ENCODE measurements at places on chromosomes 3 and 15.
A peak's percentile ranks its signal among the peaks of the same experiment; 100 is the strongest.

GRCh38 chr15:51801391-51801835, 28.0 kb upstream of the TMOD3 start:
- peaks cover 20% of the 10 kb centered on the region for H3K36me3 ChIP-seq
- H3K27ac ChIP-seq: no peak overlapping the region
- H3K4me3 ChIP-seq: no peak overlapping the region
- H3K27me3 ChIP-seq: no peaks in the 10 kb centered on the region

GRCh38 chr15:78175330-78175729, 26.2 kb downstream of the IDH3A start:
- H3K4me1 ChIP-seq: peaks cover 10% of the 10 kb centered on the region
- H3K4me3 ChIP-seq: no peak overlapping the region
- no peak overlapping the region for H3K27ac ChIP-seq
- DNase-seq: no peak
- H3K27me3 ChIP-seq: no peaks in the 10 kb centered on the region
- peaks cover 32% of the 10 kb centered on the region for H3K36me3 ChIP-seq

- DNase-seq: no peak
- H3K27me3 ChIP-seq: no peaks in the 10 kb centered on the region
- no peaks in the 10 kb centered on the region for H3K4me1 ChIP-seq
Observed at GRCh38 chr3:153349108-153349499, 187.1 kb downstream of the RAP2B start.

DNA sequence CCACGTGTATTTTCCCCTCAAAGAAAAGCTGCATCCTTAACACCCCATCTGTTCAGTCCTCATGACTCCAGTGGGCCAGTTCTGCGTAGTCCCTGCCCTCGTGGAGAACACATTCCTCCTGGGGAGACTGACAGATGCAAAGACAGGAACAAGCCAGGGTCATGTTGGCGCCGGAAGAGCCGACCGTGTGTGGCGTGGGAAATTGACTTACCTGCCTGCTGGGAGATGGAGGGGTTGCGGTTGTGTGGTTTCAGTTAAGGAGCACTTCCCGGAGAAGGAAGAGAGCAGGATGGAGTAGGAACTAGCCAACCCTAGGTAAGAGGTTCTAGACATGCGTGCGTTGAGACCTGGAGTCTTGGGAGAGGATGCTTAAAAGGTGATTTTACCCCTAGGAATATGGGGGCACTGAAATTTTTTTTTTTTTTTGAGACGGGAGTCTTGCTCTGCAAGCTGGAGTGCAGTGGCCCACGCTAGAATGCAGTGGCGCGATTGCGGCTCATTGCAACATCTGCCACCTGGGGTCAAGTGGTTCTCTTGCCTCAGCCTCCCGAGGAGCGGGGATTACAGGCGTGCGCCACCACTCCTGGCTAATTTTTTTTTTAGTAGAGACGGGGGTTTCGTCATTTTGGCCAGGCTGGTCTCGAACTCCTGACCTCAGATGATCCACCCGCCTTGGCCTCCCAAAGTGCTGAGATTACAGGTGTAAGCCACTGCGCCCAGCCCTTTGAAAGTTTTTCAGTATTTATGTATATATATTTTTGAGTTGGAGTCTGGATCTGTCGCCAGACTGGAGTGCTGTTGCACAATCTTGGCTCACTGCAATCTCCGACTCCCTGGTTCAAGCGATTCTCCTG, 1.4 kb downstream of the VHL start:
- peak overlapping the region; percentile 92 for H3K27ac ChIP-seq
- H3K27me3 ChIP-seq: no peaks in the 10 kb centered on the region
- no peak for DNase-seq
- peaks cover 32% of the 10 kb centered on the region for H3K4me1 ChIP-seq
- peak overlapping the region; percentile 78 for H3K4me3 ChIP-seq
- H3K36me3 ChIP-seq: peaks cover 27% of the 10 kb centered on the region

DNA sequence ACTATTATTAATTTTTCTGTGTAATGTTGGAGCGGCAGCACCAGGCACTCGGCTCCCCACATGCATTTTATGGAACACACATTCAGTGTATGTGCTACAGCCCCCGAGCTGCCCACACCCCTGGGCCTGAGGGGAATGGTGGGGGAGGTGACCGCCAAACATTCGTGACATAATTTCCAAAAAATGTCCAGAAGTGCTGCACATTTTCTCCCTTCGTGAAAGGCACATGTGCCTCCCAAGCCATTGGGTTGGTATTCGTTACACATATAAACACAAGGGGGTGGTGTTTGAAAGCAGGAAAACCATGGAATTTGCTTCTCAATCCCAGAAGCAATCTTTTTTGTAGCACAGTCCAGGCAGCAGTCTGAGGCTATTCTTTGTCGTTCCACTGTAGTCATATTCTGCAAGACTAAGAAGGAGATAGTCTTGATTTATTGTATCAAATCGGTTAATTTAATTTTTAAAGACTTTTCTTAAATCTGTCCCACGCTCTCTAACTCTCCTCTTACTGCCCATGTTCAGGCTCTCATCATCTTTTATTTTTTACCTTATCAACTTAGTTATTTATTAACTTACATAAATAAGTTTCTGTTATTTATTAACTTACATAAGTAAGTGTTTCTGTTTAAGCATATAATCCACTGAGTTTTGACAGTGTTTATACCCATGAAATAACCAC, 39.2 kb upstream of the POLR2M start:
- no peaks in the 10 kb centered on the region for H3K27me3 ChIP-seq
- no peaks in the 10 kb centered on the region for H3K36me3 ChIP-seq
- no peak overlapping the region for H3K4me3 ChIP-seq
- H3K4me1 ChIP-seq: no peaks in the 10 kb centered on the region
- DNase-seq: no peak

DNA sequence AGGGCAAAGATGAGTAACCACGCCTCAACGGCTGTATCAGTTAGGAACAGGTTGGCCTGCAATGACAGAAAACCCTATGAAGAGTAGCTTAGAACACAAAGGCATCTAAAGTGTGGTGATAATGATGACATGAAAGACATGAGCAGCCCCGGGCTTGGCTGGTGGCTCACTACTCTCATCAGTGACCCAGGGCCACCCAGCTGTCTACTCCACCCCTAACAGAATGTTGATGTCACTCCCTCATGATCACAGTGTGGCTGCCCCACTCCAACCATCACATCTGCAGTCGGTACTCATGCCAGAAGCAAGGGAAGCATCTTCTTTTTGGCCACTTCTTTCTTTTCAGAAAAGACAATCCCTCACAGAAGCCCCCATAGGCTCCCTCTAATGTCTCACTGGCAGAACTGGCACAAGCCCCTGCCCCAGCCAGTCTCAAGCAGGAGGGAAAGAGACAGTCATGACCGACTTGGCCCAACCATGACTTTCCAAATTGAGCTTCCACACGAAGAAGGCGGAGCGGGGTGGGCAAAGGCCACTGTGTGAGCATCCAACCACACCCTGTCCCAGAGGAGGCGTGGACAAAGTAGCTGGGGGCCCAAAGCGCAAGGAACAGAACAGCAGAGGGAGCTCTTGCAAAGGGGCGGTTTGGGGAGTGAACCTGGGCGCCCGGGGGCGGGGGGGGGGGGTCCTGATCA, 72.0 kb upstream of the IQSEC1 start:
- H3K4me3 ChIP-seq: no peak overlapping the region
- H3K27me3 ChIP-seq: no peaks in the 10 kb centered on the region
- DNase-seq: no peak
- no peaks in the 10 kb centered on the region for H3K36me3 ChIP-seq
- H3K27ac ChIP-seq: no peak overlapping the region

- no peaks in the 10 kb centered on the region for H3K4me1 ChIP-seq
- H3K27me3 ChIP-seq: peaks cover 4% of the 10 kb centered on the region
- H3K4me3 ChIP-seq: no peak overlapping the region
- H3K27ac ChIP-seq: no peak overlapping the region
- DNase-seq: no peak
Observed at GRCh38 chr3:32835961-32836360, 18.2 kb downstream of the TRIM71 start.

GRCh38 chr3:43769885-43770425, 79.2 kb downstream of the ABHD5 start:
- H3K27me3 ChIP-seq: no peaks in the 10 kb centered on the region
- no peaks in the 10 kb centered on the region for H3K36me3 ChIP-seq
- peak overlapping the region; percentile 82 for H3K27ac ChIP-seq
- H3K4me1 ChIP-seq: peaks cover 41% of the 10 kb centered on the region
- H3K4me3 ChIP-seq: peak overlapping the region; percentile 54

- DNase-seq: no peak
- H3K27me3 ChIP-seq: no peaks in the 10 kb centered on the region
- no peak overlapping the region for H3K27ac ChIP-seq
Observed at GRCh38 chr15:30913761-30914160, 10.0 kb downstream of the FAN1 start.

DNA sequence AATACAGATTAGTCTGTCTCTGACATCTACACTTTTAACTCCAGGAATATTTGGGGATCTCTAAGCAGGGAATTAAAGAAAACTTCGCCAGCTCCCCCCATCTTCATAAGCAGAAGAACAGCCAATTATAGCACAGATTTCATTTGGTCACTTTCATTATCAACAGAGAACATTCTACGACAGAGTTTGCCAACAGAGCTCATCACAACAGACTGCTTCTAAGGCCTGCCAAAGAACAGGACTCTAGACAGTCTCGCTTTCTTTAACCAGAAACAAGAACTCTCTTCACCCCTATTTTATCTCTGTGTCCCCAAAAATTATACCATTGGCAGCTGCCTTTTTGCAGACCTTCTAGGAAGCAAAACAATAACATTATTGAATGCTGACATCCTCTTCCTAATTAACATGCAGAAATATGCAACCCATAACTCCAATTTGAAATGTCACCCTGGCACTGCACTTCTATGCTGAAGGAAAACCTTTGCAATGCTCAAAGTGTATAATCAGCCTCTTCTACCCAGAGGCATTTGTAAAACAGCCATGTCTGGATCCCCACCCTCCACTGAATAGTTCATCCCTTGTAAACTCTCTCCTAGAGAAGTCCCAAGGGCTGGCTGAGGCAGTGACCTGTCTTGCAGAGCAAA, 552.8 kb downstream of the MAGI1 start:
- H3K27ac ChIP-seq: peak overlapping the region; percentile 17
- peaks cover 55% of the 10 kb centered on the region for H3K4me1 ChIP-seq
- H3K4me3 ChIP-seq: peak overlapping the region; percentile 25
- H3K36me3 ChIP-seq: no peaks in the 10 kb centered on the region
- DNase-seq: no peak

GRCh38 chr3:171792531-171792930, 17.8 kb downstream of the PLD1 start:
- no peaks in the 10 kb centered on the region for H3K27me3 ChIP-seq
- no peaks in the 10 kb centered on the region for H3K36me3 ChIP-seq
- no peak for DNase-seq
- no peak overlapping the region for H3K27ac ChIP-seq
- H3K4me3 ChIP-seq: no peak overlapping the region
- H3K4me1 ChIP-seq: no peaks in the 10 kb centered on the region

DNA sequence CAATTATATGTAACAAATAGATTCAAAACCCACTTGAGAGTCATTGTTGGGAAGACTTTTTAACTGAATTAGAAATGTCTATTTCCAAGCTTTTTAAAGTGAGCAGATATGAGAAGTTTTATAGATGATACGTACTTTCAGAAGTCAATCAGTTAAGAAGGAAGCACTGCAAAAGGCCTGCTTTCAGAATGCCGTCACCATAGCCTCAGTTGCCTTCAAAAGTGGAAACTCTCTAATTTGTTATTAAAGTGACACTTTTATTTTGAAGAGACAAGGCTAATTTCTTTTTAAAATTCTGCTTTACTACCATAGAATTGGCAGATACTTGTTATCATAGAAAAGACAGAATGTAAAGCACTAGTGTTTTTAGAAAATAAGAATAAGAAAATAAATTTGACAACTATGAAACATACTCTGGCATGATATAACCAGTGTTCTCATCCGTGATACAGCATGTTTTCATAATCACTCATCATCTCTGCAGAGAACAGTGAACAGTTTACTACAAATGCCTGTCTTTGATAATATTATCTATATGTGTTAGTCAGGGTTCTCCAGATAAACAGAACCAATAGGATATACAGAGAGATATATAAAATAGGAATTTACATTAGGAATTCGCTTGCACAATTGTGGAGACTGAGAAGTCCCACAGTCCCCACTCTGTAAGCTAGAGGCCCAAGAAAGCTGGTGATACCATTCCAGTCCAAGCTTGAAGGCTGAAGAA, 7.0 kb upstream of the PLD1 start:
- H3K36me3 ChIP-seq: no peaks in the 10 kb centered on the region
- no peaks in the 10 kb centered on the region for H3K4me1 ChIP-seq
- no peak for DNase-seq

DNA sequence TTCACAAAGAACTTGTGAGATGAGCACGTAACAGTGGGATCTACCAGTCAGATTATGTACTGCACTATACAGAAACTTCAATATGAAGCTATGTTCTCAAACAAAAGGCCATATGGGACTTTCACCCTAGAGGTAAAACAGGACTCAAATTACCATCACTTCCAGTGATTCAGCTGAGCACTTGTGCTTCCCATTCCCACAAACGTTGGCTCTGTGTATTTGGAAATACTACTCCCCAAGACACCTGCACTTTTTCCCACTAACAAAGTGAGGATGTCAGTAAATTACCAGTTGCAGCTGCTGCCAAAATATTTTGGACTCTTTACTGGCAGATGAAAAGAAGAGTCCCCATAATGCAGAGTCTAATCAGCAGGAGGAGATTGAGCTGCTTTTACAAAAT, 1570.1 kb downstream of the SI start:
- no peak for DNase-seq
- H3K4me1 ChIP-seq: no peaks in the 10 kb centered on the region
- H3K27ac ChIP-seq: no peak overlapping the region
- no peak overlapping the region for H3K4me3 ChIP-seq
- no peaks in the 10 kb centered on the region for H3K27me3 ChIP-seq

DNA sequence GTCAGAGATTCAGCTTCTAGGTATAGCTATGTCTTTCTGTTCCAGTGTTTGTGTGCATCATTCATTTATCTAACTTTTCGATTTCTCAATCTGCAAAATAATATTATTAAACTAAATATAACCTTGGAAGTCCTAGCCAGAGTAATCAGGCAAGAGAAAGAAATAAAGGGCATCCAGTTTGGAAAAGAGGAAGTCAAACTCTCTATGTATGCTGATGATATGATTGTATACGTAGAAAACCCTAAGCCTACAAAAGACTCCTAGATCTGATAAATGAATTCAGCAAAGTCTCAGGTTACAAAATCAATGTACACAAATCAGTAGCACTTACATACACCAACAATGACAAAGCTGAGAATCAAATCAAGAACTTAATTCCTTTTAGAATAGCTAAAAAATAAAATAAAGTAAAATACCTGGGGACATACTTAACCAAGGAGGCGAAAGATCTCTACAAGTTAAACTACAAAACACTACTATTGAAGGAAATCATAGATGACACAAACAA, 718.2 kb downstream of the NTRK3 start:
- H3K36me3 ChIP-seq: no peaks in the 10 kb centered on the region
- H3K4me3 ChIP-seq: no peak overlapping the region
- DNase-seq: no peak

- no peaks in the 10 kb centered on the region for H3K27me3 ChIP-seq
- H3K4me3 ChIP-seq: no peak overlapping the region
- no peak overlapping the region for H3K27ac ChIP-seq
- no peaks in the 10 kb centered on the region for H3K4me1 ChIP-seq
Observed at GRCh38 chr3:32340039-32340438, 51.6 kb upstream of the CMTM7 start.
